Parietal lobe (tissue), 2 donors: ENCODE measurements at places on chromosomes 2 and 18. TPM values are rescaled to one million over a fixed set of nuclear protein-coding genes. Genes with fewer than 3 reads are reported as not detected.

The TUBA4B gene
- total RNA-seq: not detected

The ANO7 gene
- 0.63 TPM for total RNA-seq

The SP9 gene
- total RNA-seq: 20.0 TPM

The CNTNAP5 gene
- total RNA-seq: 65.1 TPM

The CYS1 gene
- total RNA-seq: not detected

The TLX2 gene
- total RNA-seq: not detected

The RAB12 gene
- total RNA-seq: 88.3 TPM

The PAX3 gene
- not detected for total RNA-seq
